Fibroblast of the aortic adventitia (primary cell): ENCODE measurements at places on chromosomes 7 and 10.
A peak's percentile ranks its signal among the peaks of the same experiment; 100 is the strongest.

DNA sequence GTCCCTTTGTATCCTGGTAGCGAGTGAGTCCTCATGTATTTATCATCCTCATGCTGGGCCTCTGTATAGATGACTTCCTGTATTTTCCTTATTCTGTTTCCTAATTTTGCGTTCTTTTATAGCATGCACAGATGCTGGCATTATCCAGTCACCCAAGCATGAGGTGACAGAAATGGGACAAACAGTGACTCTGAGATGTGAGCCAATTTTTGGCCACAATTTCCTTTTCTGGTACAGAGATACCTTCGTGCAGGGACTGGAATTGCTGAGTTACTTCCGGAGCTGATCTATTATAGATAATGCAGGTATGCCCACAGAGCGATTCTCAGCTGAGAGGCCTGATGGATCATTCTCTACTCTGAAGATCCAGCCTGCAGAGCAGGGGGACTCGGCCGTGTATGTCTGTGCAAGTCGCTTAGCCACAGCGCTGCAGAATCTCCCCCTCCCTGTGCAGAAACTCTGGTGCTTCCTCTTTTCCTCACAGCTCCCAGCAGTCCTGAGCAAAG, 183.1 kb upstream of the PRSS58 start:
- no peak for DNase-seq

DNA sequence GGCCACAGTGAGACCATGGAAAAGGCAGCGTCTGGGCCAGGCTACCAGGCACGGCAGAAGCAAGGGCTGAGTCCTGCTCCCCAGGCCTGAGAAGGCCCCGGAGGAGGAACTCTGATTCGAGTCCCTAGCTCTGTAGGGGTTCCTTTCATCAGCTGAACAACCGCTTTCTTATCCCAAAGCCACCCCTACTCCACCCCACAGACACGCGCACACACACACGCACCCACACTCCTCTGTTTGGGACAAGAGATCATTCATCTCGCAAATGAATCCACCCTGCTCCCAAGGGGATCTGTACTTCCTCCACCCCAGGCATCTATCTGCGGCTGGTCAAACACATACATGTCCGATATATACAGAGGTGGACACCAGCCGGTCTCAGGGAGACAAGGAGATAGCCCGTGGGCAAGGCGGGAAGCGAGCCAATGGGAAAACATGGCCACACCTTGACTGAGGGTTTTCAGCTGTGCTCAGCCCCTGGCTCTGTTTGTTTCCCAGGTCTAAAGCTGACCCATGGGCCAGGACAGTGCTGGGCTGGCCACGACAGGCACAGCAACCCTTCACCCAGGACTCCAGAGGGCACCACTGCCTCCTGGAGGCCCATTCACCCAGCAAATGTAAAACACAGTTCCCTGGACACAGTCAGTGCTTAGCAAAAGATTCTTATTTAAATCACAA, 7.3 kb downstream of the ZCCHC24 start:
- no peak for DNase-seq

DNA sequence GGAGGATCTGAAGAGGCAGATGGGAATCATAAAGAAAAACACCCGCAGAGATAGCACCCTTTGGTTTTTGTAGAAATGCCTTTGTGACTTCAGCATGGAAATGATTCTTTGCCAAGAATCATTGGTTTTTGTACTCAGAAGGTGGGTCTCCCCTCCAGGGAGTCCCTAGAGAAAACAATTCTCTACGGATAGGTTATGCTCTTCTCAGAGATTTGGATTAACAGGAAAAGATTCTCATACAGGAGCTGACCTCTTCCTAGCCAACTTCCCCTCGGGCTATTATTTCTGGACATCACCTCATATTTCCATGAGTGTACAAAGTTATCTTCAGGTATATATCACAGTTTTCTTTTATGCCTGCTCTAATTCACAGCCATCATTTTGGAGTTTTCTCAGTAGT, 274.2 kb upstream of the HABP2 start:
- no peak for DNase-seq

DNA sequence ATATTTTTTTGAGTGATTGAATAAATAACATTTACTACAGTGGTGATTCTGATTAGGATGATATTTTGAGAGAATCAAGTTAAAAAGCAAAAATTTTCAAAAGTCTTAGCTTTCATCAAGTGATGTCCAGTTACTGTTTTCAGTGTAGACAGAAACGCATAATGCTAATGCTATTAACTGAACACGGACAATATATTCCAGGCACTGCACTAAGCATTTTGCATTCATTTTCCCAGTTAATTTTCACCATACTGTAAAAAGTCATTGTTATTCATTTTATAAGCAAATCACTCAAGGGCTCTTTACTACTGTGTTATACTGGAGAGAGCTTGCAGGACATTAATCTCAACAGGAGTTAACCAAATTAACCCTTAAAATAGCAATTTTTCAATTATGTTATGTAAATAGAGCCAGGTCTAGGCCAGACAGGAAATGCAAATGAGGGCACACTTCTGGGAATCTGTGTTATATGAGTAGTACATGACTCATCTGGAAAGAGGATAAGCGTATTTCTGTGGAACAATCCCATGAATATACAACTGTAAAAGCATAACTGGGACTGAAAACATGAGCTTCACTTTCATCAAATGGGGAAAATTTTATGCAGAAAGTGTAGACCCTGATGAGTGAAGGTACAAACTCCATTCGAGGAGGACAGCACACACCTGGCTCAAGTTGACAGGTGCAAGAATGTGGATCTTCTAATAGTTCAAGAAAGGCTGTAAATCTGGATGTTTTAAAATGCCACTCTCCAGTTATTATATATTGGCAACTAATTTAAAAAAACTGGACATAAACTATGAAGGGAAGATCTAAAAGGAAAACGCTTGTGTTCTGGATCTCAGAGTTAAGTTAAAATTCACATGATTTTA, 75.4 kb downstream of the ANK3 start:
- DNase-seq: peak; percentile 83

- DNase-seq: peak; percentile 22
Observed at GRCh38 chr7:103094102-103094501, 19.2 kb downstream of the ARMC10 start.
